ENCODE measurements at places on chromosomes 4 and X.

DNA sequence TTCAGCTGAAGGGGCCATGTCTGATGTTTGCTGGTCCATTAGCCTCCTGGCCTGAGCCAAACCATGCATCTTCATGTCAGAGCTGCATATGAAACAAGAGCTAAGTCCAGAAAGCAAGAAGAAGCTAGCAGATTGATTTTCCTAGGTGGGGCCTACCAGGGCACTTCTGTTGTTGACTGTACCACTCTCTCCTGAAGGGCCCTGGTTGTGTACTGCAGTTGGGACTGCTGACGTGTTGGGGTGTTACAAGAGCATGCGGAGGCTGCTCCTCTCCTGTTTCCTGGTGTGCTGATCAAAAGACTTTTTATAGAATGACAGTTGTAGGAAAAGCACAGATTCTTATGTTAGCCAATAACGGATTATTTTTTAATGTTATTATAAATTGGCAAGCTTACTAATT, 145.1 kb downstream of the TBL1X start:
- DNase-seq: no peak

DNA sequence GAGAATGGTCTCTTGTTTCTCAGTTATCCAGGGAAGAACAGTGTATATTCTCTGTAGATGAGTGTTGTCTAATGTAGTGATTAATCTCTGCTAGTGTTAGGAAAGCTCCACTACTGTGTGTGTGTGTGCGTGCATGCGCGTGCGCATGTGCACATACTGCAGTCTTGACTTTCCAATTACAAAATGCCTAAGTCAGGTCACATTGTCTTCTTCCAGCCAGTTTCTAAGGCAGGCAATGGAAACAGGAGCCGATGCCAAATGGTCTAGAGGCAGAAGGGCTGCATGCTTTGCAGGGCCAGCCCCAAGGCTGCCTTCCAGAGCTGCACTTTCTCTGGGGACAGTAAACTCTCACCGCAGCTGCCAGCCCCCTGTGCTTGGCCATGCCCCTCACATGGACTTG, 30.5 kb upstream of the NAP1L5 start:
- DNase-seq: no peak

DNA sequence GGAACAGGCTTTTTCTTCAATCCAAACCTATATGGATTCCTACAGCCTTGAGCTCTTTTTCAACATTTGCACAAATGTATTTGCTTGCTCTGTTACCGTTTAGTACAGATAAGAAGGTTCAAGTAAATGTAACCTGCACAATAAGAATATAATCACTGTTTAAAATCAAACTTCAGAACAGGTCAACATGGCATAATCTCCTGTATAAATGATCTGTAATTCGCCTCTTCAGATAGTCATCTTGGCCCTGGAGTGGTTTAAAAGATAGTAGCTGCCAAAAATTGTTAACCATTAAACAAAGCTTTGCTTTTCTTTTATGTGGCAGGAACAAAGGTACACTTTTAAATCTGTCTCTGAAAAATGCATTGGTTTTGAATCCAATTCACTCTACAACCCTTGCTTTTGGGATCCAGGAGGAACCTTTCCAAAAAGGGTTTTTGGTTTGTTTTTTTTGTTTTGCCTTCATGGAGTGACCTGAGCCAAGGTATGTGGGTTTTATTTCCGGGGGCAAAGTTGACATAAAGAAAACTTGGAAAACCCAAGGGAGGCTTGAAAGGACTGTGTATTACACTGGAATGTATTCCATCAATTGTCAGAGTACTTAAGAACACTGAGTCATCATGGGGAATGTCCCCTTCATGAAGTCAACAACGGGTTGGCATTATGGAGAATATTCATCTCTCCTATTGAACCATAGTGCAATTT, 210.4 kb upstream of the HCCS start:
- no peak for DNase-seq

- DNase-seq: no peak
Measured at GRCh38 chr4:7823416-7823824, 116.2 kb downstream of the AFAP1 start.

GRCh38 chr4:17232566-17233253, 279.2 kb downstream of the QDPR start:
- DNase-seq: no peak

DNA sequence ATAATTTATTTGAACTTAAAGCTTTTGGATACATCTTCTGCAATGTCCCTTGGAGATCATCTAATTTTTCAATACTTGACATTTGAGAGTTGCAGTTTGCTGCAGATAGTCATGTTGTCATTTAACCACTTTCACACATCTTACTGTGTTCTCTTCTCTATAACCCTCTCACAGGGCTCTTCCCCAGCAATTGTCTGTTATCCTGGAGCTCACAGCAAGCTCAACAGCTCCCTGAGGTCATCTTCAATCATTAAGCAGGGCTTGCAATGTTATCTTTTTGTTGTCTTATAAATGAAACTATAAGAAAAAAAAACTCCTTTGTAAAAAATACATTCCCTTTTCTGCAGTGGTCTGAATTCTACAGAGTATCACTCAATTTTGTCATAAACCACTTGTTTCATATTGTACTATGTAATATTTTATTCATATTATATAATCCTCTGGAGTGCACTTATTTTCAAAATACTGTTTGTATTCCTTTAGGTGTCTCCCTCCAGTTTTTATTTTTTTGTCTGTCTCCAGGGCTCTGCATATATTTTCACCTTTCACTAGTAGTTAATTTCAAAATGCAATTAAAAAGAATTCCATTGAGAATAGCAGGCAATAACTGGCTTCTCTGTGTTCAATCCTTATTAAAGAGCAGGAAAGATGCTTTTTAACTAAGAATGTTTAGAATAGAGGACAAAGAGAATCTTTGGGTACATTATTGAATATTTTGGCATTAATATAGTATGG, 106.3 kb upstream of the ARSJ start:
- DNase-seq: no peak

GRCh38 chrX:47361538-47362511, 8.6 kb upstream of the ZNF157 start:
- peak; percentile 72 for DNase-seq

DNA sequence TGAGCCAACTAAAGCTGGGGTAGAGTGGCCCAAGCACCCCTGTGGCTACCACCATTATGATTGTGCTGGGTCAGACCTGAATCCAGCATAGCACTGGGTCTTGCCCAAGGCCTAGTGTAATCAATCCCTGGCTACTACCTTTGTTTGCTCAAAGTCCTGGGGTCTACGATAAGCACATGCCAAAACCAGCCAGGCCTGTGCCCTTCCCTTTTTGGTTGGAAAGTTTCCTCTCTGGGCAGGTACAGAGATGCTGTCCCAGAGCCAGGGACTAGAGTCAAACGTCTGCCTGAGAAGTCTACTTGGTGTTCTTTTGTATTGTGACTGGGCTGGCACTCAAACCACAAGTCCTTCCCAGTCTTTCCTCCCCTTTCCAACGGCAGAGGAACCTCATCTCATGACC, 371.5 kb upstream of the MAGEC2 start:
- DNase-seq: no peak

DNA sequence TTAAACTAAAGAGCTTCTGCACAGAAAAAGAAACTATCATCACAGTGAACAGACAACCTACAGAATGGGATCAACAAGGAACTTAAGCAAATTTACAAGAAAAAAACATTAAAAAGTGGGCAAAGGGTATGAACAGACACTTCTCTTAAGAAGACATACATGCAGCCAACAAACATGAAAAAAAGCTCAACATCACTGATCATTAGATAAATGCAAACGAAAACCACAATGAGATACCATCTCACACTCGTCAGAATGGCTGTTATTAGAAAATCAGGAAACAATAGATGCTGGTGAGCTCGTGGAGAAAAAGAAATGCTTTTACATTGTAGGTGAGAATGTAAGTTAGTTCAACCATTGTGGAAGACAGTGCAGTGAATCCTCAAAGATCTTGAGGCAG, 27.8 kb downstream of the PAPSS1 start:
- peak; percentile 6 for DNase-seq

- no peak for DNase-seq
Measured at GRCh38 chr4:20832826-20833225, 132.6 kb downstream of the PACRGL start.
